ENCODE measurements at places on chromosomes 7 and 10. TPM values are rescaled to one million over a fixed set of nuclear protein-coding genes. Genes with fewer than 3 reads are reported as not detected.

TES gene
- 157 TPM for total RNA-seq

KCNMA1 gene
- 87.6 TPM for total RNA-seq

SHH gene
- not detected for total RNA-seq

ARID5B gene
- total RNA-seq, result 93.6 TPM

UCMA gene
- total RNA-seq, result not detected

DNA sequence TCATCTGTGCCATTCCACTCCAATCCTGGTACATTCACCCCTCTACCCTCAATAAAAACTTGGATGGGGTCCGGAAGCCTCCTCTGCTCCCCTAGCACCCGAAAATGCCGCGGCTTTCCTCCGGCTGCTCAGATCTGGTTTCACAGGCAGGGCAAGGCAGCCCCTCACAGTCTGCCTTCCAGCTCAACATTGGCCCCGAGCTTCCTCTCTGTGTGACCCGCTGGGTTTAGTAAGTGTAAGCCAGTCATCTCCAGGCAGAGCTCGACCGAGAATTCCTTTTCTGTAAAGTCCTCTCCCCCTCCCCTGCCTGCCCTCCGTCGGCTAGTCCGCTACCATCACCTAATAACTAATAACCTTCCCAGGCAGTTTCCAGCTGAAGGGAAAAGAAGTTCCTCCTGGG lies 3.4 kb downstream of the INHBA start:
- H3K27ac ChIP-seq, result peak overlapping the region; percentile 95
- DNase-seq, result no peak
- H3K4me3 ChIP-seq, result peak overlapping the region; percentile 99
- H3K27me3 ChIP-seq, result no peaks in the 10 kb centered on the region

- no peaks in the 10 kb centered on the region for H3K36me3 ChIP-seq
- H3K4me3 ChIP-seq, result no peak overlapping the region
- peaks cover 15% of the 10 kb centered on the region for H3K4me1 ChIP-seq
- H3K27ac ChIP-seq, result no peak overlapping the region
Observed at GRCh38 chr7:91567081-91568012, 303.1 kb downstream of the FZD1 start.

DNA sequence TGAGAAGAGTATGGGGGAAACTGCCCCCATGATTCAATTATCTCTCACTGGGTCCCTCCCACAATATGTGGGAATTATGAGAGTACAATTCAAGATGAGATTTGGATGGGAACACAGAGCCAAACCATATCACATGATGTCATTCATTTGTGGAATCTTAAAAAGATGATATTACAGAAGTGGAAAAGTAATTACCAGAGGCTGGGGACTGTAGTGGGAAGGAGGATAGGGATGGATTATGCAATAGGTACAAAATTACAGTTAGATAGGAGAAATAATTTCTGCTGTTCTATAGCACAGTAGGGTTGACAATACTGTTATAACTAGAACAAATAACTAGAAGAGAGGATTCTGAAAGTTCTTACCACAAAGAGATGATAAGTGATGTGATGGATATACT lies 141.4 kb downstream of the VPS50 start:
- H3K27me3 ChIP-seq, result peaks cover 18% of the 10 kb centered on the region
- DNase-seq, result no peak
- H3K36me3 ChIP-seq, result no peaks in the 10 kb centered on the region
- no peak overlapping the region for H3K4me3 ChIP-seq
- H3K27ac ChIP-seq, result no peak overlapping the region

DNA sequence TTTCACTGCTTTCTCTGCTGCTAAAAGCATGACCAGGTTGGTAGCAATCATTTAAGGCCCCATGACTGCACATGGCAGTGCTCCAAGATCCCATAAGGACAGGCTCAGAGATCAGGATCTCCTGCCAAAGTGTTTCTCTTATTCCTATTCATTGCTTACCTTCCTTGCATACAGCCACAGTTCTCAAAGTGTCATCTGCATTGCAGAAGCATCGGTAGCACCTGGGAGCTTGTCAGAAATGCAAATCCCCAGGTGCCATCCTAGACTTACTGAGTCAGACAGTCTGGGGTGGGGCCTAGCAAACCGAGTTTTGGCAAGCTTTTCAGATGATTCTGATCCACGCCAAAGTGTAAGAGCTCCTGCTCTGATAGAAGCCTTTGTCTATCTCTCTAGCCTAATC lies 489.0 kb upstream of the AUTS2 start:
- H3K4me3 ChIP-seq, result no peak overlapping the region
- no peak for DNase-seq
- peaks cover 1% of the 10 kb centered on the region for H3K36me3 ChIP-seq
- no peak overlapping the region for H3K27ac ChIP-seq
- no peaks in the 10 kb centered on the region for H3K27me3 ChIP-seq
- no peaks in the 10 kb centered on the region for H3K4me1 ChIP-seq

DNA sequence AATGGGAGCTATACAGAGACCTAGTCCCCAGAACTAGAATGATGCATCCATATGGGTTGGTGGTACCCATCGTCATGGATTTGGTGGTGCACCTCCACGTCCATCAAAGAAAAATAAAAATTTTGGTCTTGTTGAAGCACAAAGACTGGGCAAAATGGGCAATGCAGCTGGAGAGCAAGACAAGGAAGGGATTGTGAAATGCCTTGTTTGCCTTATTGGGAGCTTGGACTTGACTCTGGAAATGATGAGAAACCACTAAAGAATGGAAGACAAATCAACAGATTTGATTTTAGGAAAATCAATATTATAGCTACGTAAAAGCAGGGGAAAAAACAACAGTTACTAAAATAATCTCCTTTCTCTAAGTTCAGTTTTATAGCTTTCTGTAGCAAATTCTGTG lies 150.9 kb downstream of the CPED1 start:
- no peak for DNase-seq
- H3K4me1 ChIP-seq, result no peaks in the 10 kb centered on the region
- H3K27me3 ChIP-seq, result no peaks in the 10 kb centered on the region
- no peak overlapping the region for H3K4me3 ChIP-seq
- H3K36me3 ChIP-seq, result no peaks in the 10 kb centered on the region

- H3K36me3 ChIP-seq, result peaks cover 8% of the 10 kb centered on the region
- no peaks in the 10 kb centered on the region for H3K27me3 ChIP-seq
- H3K27ac ChIP-seq, result no peak overlapping the region
- no peak overlapping the region for H3K4me3 ChIP-seq
Observed at GRCh38 chr10:91944880-91945630, 21.5 kb downstream of the BTAF1 start.

DNA sequence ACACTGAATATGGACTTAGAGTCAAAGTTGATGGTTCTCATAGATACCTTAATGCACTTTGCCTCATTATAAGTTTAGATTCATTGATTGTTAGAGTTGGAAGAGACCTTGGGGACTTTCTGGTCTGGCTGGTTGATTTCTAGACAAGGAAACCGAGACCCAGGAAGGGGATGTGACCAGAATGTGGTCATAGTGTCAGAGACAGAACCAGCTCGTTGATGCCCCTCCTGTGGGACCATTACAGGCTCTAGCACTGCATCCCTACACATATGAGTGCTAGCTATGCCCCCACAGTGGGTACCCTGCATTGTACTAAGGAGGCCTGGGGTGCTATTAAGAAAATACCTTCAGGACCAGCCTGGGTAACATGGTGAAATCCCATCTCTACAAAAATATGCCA lies 306.6 kb downstream of the CAMK1D start:
- H3K27me3 ChIP-seq, result no peaks in the 10 kb centered on the region
- no peak for DNase-seq
- no peak overlapping the region for H3K27ac ChIP-seq
- peaks cover 13% of the 10 kb centered on the region for H3K4me1 ChIP-seq

DNA sequence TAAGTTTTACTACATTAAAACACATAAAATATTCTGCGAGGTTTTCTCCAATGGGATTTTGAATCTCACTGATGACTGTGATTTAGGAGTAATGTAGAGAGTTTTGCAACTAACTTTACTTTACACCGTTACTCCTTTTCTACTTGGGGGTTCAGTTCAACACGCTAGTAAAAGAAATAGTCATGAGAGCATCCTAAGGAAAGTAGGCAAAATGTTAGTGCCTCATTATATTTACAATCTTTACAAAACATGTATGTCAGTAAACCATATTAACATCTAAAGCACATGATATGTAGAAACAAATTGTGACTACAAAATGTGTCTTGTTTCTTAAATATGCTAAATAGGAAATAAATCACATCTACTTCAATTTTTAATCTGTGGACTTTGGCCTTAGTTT lies 6.0 kb downstream of the MEOX2 start:
- no peaks in the 10 kb centered on the region for H3K36me3 ChIP-seq
- H3K27ac ChIP-seq, result peak overlapping the region; percentile 58
- H3K4me1 ChIP-seq, result peaks cover 36% of the 10 kb centered on the region

DNA sequence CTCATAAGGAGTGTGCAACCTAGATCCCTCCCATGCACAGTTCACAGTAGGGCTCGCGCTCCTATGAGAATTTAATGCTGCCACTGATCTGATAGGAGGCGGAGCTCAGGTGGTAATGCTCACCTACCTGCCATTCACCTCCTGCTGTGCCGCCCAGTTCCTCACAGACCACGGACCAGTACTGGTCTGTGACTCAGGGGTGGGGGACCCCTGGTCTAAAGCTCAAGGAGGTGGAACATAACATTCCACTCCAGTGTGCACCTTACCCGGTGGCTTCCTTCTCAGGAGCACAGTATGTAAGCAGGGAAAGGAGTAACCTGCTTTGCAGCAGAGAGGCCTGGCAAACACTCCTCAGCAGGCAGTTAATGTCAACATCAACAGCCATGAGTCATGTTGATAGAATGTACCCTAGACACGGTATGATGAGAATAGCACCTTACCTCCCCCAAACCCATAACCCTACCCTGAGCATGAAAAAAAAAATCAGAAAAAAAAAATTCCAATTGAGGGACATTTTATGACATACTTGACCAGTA lies 273.5 kb downstream of the FGFR2 start:
- no peaks in the 10 kb centered on the region for H3K4me1 ChIP-seq
- H3K4me3 ChIP-seq, result no peak overlapping the region
- no peak for DNase-seq
- H3K27ac ChIP-seq, result no peak overlapping the region
- peaks cover 13% of the 10 kb centered on the region for H3K27me3 ChIP-seq

- H3K27ac ChIP-seq, result no peak overlapping the region
- peaks cover 5% of the 10 kb centered on the region for H3K36me3 ChIP-seq
- no peak for DNase-seq
- H3K4me3 ChIP-seq, result no peak overlapping the region
Observed at GRCh38 chr7:119996634-119997033, 276.3 kb upstream of the KCND2 start.

GRCh38 chr7:47119261-47119865 lies 462.5 kb downstream of the TNS3 start:
- H3K27ac ChIP-seq, result no peak overlapping the region
- H3K36me3 ChIP-seq, result no peaks in the 10 kb centered on the region
- no peak overlapping the region for H3K4me3 ChIP-seq
- H3K4me1 ChIP-seq, result peaks cover under 1% of the 10 kb centered on the region
- H3K27me3 ChIP-seq, result peaks cover 3% of the 10 kb centered on the region
- no peak for DNase-seq

GRCh38 chr10:74491014-74491413 lies 335.4 kb upstream of the KAT6B start:
- H3K4me3 ChIP-seq, result no peak overlapping the region
- H3K27ac ChIP-seq, result no peak overlapping the region

DNA sequence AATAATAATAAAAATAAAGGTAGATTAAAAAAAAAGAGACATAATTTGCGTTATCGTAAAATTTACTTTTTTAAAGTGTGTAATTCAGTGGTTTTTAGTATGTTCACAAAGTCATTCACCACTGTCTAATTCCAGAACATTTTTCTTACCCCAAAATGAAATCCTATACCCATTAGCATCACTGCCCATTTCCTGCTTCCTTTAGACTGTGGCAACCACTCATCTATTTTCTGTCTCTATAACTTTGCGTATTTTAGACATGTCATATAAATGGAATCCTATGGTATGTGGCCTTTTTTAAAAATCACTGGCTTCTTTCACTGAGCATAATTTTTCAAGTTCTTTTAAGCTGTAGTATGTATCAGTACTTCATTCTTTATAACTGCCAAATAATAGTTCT lies 53.6 kb downstream of the KAT6B start:
- no peak for DNase-seq
- H3K4me3 ChIP-seq, result no peak overlapping the region
- H3K4me1 ChIP-seq, result peaks cover 50% of the 10 kb centered on the region
- H3K27ac ChIP-seq, result peak overlapping the region; percentile 68

DNA sequence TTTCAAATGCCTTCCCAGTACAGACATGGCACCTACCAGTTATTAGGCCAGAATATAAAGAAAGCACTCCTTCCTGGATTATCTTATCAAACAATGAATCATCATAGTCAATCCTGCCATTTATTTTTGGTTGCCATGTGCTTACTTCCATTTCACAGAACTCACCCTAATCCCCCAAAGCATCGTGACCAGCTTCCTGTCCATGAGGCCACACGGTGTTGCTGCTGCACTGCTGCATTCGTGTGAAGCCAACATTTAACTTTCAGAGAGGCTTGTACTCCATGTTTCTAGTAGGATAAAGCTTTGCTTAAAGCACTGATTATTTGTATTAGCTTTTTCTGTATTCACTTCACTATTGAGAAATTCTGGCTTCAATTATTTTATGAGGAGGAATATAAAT lies 14.4 kb downstream of the COL28A1 start:
- H3K27me3 ChIP-seq, result no peaks in the 10 kb centered on the region
- H3K4me1 ChIP-seq, result peaks cover 9% of the 10 kb centered on the region
- no peak overlapping the region for H3K27ac ChIP-seq
- no peaks in the 10 kb centered on the region for H3K36me3 ChIP-seq

- no peak overlapping the region for H3K4me3 ChIP-seq
- peak overlapping the region; percentile 29 for H3K27ac ChIP-seq
Observed at GRCh38 chr7:17448479-17449423, 150.3 kb downstream of the AHR start.

DNA sequence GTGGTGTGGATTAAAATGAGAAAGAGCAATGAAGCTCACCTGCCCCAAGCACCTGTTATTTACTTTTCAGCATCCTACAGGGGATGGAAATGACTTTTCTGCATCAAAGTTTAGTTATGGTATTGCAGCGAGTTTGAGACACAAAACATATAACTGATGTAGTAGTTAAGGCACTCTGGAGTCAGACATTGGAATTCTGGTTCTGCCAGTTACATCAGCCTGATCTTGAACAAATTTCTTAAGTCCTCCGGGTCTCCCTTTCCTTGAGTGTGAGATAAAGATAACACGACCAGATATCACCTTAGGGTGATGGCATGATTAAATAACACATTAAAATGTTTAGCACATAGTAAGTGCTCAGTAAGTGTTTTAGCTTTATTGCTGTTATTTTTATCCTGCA lies 97.4 kb downstream of the ATXN7L1 start:
- no peak for DNase-seq
- no peak overlapping the region for H3K27ac ChIP-seq
- H3K4me1 ChIP-seq, result peaks cover 32% of the 10 kb centered on the region
- H3K4me3 ChIP-seq, result no peak overlapping the region

DNA sequence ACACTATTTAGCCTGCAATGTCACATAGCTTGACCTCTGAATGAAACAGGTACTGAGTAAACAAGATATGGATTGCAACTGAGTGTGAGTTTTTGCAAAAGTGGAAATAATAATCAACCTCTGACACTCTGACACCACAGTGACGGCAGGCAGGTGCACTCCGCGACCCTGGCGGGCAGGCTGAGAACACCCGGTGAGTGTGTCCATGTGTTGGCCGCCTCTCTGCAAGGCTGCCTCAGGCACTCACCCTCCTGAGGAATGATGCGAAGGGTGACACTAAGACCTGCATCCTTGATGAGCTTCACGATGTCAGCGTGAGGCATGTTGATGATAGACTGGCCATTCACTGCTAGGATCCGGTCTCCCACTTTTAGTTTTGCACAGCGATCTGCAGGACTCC lies 336.2 kb downstream of the PHTF2 start:
- H3K4me3 ChIP-seq, result no peak overlapping the region
- H3K27ac ChIP-seq, result no peak overlapping the region
- DNase-seq, result no peak
- H3K27me3 ChIP-seq, result no peaks in the 10 kb centered on the region
- peaks cover 9% of the 10 kb centered on the region for H3K4me1 ChIP-seq

Measured in chondrocyte (in vitro differentiated cells).